ENCODE measurements at places on chromosomes 2 and 18. TPM values are rescaled to one million over a fixed set of nuclear protein-coding genes. Genes with fewer than 3 reads are reported as not detected.
A peak's percentile ranks its signal among the peaks of the same experiment; 100 is the strongest.

The STARD6 gene
- 0.69 TPM for total RNA-seq

The SP140 gene
- 4.3 TPM for total RNA-seq

The LAMA1 gene
- 4.3 TPM for total RNA-seq

The ACVR1C gene
- total RNA-seq = 0.40 TPM

The CENPA gene
- 5.6 TPM for total RNA-seq

The HSBP1L1 gene
- total RNA-seq = 13.1 TPM

The OXER1 gene
- 0.15 TPM for total RNA-seq

The CCDC178 gene
- 0.30 TPM for total RNA-seq

The NEB gene
- total RNA-seq = 1.2 TPM

The TMEM182 gene
- 3.3 TPM for total RNA-seq

The DYNAP gene
- not detected for total RNA-seq

The RFX8 gene
- total RNA-seq = not detected

The SKOR2 gene
- total RNA-seq = not detected

The RPRM gene
- total RNA-seq = 0.30 TPM

The NUP35 gene
- total RNA-seq = 16.1 TPM

The MRPL30 gene
- total RNA-seq = 45.1 TPM

The NYAP2 gene
- not detected for total RNA-seq

The RESP18 gene
- not detected for total RNA-seq

- no peak for DNase-seq
Observed at GRCh38 chr2:135471106-135471505, 59.9 kb downstream of the ZRANB3 start.

DNA sequence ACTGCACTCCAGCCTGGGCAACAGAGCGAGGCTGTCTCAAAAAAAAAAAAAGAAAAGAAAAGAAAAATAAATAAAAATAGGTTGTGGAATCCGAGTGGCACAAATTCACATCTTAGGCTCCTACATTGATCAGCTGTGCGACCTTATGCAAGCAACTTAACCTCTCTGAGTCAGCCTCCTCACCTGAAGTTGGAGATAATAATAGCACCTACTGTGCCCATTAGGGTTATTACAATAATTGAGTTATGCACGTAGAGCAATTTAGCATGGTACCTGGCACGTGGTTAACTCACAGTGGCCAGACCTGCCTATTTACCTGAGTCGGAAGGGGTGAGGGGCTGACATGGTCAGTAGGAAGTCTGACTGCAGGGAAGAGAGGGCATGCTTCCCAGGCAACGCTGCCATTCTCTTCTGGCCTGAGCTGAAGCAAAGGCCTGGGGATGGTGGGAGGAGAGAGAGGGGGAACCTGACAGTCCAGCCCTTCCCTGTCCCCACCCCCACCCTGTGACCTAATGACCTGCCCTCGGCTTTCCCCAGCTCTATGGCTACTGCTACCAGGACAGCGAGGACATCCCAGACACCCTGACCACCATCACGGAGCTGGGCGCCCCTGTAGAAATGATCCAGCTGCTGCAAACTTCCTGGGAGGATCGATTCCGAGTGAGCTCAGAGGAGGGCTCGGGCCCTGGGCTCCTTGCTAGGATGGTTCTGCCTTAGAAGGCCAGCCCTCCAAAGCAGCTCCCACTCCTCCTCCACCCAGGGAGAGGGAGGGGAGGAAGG is 5.1 kb downstream of the PKDCC start:
- peak; percentile 19 for DNase-seq

GRCh38 chr2:56130463-56131070 is 53.2 kb upstream of the CCDC85A start:
- DNase-seq = peak; percentile 57

GRCh38 chr2:136375017-136375901 is 257.3 kb upstream of the CXCR4 start:
- DNase-seq = no peak

- no peak for DNase-seq
Observed at GRCh38 chr2:40208463-40208862, 243.4 kb downstream of the SLC8A1 start.

- no peak for DNase-seq
Observed at GRCh38 chr2:85016446-85016845, 45.5 kb downstream of the KCMF1 start.

DNA sequence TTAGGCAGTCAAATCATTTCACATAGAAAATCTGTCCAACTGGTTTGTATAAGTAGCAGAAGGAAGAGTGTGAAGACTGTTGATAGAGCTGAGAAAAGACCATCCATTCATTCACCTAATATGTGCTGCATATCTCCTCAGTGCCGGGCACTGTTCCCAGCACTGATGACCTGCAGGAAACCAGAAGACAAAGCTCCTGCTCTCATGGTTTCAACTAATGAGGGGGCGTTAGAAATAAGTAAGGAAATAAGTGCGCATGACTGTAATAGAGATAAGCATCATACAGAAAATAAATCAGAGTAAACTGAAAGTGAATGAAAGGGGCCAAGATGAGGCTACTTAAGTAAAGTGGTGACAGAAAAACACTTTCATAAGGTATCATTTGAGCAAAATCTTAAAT is 427.5 kb upstream of the CDH20 start:
- DNase-seq = no peak

- no peak for DNase-seq
Observed at GRCh38 chr18:56096861-56097260, 508.9 kb upstream of the TCF4 start.

GRCh38 chr18:55744206-55744605 is 156.2 kb upstream of the TCF4 start:
- no peak for DNase-seq

- no peak for DNase-seq
Observed at GRCh38 chr2:139911160-139911559, 1131.0 kb upstream of the NXPH2 start.

- DNase-seq = no peak
Observed at GRCh38 chr2:179614121-179614520, 247.3 kb downstream of the ZNF385B start.

DNA sequence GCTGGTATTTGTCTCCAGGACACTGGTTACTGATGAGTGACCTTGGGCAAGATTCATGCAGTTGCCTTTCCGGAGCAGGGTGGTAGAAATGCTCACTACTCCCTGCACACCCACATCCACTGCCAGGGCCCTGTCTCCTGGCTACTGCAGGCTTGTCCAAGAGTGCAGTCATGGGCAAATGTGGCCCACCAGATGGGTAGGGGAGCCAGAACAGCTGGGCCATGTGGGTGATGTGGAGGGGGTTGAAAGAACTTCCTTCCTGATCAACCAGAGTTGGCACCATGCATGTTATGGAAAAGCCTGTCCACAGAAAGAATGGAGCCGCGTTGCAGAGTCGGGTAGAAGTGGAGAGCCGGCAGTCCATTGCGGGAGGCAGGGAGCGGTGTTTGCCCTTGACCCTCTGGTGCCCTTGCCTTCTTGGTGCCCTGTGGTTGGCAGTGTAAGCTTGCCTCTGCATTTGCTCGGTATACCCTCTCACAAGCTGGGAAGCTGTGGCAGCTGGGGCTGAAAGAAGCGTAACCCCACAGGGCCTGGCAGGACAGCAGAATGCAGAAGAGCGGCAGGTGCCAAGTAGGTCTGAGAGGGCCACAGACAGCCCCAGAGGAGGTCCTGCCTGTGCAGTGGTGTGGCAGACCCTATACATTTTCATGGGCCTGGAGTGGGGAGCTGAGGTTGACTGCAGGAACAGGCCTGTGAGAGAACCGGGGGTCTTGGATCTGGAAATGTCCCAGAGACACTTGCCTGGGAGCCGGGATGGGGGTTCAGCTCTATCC is 253.2 kb downstream of the TFCP2L1 start:
- no peak for DNase-seq

GRCh38 chr2:40352041-40352702 is 99.7 kb downstream of the SLC8A1 start:
- no peak for DNase-seq

- DNase-seq = no peak
Observed at GRCh38 chr2:12844511-12844910, 127.8 kb downstream of the TRIB2 start.

GRCh38 chr18:46053368-46054095 is 18.5 kb downstream of the PSTPIP2 start:
- DNase-seq = no peak

GRCh38 chr18:78813156-78813555 is 166.5 kb upstream of the SALL3 start:
- DNase-seq = no peak

DNA sequence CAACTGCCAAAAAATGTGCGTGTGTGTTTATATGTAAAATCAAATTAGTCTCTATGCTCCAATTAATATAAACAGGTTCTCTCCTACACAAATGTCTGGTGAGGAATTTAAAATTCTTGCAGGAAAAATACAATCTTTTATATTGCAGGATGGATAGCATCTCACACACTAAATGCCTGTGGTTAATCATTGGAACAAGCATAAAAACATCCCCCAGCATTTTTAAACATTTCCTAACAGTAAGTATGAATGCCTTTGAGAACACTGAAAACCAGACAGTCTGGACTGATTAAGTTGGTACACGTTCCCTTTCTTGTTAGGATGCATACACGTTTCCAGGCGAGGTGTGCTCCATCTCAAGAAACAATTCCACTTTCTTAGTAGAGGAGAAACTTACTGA is 29.9 kb upstream of the PDE1A start:
- DNase-seq = peak; percentile 71

DNA sequence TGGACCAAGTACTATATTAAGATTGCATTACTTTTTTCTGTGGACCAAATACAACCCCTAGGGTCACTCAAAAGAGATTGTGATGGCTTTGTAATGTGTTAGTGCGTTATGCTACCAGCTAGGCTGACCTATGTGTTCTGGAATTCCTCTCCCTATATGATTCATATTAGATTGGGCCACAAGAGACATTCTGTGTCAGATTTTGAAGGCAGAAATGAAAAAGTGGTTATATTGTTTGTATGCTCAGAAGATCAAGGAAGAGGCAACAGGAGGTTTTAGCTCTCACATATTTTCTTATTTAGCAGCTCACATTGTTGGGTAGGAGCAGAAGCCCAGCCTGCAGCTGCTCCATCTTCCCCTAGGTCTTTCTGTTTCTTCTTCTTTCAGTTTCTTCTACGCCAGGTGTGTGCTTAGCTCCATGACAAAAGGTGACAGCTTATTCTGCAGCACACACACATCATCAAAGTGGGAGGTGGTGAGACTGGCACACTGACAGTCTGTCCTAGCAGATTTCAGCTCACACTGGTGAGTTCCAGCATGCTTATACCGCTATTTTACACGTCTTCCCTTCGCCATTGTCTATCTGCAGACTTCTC is 156.8 kb upstream of the UBE2E3 start:
- peak; percentile 6 for DNase-seq

DNA sequence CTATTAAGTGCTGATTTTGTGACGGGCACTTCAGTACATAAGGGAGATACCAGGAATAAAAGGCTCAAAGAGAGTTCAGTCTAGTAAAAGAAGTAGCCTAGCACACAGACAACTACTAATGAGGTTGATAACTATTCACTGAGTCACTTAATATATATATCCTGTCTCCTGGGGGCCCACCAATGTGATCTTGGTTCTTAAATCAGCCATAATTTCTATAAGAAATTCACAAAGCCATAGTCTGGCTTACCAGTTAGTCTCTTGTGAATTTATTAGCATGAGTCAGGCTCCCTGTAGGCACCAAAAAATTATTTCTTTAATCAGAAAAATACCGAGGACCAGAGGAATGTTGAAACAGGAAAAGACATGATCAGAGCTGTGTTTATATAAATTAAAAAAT is 10.4 kb downstream of the KCNE4 start:
- DNase-seq = no peak

GRCh38 chr2:17497718-17498117 is 20.5 kb downstream of the RAD51AP2 start:
- DNase-seq = no peak

Measured in renal cortical epithelial cell (primary cell).